ENCODE measurements at places on chromosomes 1 and 21.

- peak; percentile 23 for DNase-seq
Observed at GRCh38 chr1:209585672-209586071, 2.2 kb downstream of the CAMK1G start.

DNA sequence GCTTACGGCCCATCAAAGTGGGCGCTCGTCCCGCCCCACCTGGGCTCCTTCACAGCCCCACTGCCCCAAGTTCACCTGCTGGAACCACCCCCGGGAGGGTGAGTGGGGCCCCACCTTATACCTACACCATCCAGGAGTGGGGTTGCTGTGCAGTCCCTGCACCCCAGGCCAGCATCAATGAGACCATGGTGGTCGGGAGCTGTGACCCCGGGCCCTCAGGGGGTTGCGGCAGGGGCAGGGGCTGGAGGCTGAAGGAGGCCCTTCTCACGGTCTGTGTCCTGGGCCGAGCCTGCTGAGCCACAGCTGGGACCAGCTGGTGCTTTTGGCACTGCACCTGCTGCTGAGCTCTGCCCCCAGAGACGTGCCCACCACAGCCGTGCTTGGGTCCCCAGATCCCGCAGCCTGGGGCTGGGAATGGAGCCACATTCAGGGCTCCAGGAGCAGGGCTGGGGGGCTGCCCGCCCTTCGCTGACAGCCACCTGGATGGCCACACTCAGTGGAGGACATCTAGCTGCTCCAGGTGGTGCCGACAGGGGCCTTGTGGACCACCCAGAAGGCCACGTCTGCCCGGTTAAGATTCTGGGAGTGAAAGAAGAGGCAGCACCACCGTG is 17.4 kb downstream of the ACTRT2 start:
- DNase-seq = no peak

- DNase-seq = no peak
Observed at GRCh38 chr1:246959944-246960693, 28.4 kb upstream of the AHCTF1 start.

DNA sequence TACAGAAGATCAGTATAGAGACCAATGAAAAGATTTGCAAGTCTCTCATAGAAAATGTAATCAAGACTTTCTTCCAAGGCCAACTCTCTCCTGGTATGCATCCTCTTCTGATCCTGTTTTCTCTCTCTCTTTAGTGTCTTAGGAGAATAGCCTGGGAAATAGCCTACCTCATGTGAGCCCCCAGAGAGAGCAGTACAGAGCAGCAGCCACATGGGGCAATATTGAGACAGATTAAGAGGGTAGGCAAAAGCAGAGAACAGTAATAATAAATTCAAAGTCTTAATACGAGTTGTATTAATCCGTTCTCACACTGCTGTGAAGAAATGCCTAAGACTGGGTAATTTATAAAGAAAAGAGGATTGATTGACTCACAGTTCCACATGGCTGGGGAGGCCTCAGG is 61.4 kb downstream of the RNASEL start:
- DNase-seq = no peak

DNA sequence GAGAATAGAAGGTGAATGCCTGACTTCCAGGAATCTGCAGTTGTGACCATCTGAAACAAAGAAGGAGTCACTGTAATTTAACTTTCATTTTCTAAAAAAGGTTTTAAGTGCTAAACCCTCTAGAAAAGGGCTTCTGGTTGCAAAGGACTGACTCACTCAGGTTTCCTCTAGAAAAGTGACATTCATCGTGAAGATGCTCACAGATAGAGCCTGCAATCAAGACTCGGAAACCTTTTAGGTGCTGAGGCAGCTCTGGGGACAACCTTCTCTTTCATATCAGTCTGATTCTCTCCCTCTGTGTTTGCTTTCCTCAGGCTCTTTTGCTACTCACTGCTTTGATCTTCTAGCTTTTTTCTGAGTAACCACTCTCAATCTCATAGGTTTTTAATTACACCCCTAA is 8.2 kb downstream of the BCL9 start:
- DNase-seq = no peak

- no peak for DNase-seq
Observed at GRCh38 chr1:225977937-225978748, 21.0 kb downstream of the SDE2 start.

- no peak for DNase-seq
Observed at GRCh38 chr21:14757533-14758327, 211.6 kb upstream of the SAMSN1 start.

DNA sequence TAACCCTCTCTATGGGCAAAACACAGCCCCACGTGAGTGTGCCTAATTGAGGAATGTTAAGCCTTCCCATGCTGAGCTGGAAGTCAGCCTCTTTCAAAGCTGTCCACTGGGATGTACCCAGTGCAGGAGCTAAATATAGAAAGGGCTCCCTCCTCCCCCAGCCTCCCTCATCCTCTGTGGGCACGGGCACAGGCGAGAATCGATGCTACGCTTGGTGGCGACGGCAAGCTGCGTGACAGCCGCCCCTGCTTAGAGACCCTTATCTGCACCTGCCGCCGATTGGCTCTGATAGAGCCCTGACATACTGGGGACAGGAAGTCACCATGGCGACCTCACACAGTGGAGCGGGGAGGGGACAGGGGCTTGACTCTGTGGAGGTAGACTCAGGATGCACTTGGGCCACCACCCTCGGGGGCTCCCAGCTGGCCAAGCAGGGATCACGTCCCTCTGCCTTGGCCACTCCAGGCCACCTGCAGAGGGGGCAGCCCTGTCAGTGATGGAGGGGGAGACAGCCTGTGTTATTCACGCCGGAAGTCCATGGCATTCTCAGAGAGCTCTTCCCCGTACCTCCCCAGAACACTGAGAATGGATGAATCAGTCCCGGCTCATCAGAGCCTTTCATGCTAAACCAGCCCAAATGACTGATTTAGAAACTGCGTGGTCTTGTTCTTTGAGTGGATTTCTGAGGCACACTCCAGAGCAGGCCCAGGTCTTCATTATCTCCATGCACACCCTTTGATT is 84.8 kb downstream of the KCND3 start:
- DNase-seq = peak; percentile 7

DNA sequence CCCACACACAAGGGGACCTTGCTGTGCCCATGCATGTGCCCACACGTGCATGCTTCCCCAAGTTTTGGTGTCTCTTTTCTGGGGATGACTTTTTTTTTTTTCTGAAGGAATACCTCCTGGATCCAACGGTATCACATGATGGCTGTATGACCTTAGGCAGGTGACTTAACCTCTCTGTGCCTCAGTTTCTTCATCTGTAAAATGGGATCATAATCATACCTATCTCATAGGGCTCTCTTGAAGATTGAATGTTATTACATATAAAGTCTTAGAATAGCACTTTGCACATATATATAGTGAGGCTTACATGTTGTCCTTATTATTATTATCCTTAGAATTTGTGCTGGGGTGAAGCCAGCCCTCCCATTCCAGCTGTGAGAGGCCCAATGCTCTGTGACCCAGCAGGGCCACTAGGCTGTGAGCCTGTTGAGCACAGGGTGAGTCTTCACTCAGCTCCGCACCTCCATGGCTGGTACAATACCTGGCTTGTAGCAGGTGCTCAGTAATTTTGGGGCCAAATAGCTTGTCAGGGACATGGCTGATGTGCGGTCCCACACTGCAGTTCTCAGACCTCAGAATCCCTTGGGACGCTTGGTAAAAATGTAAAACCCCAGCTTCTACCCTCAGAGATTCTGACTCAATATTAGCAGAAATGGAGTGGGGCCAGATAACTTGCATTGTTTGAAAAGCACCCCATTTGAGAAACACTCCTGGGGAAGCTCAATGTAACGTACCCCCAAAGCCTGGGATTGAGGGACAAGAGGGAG is 20.6 kb downstream of the STUM start:
- DNase-seq = no peak

DNA sequence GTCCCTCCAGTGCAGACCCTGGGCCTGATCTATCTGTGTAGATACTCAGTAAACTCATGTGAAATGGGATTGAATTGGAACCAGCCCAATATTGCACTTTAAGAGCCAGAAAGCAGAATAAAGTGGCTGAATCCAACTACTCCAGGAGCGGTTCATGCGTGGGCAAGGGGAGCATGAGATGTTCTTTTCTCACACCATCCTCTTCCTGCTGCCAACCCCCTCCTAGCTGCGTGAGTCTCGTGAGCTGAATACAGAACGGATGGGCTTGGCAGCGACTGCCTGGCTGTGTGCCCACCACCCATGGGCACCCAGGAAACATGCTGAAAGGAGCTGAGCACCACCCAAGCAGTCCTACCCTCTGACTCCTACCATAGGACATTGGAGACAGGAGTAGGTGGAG is 128.3 kb downstream of the ELAVL4 start:
- no peak for DNase-seq

DNA sequence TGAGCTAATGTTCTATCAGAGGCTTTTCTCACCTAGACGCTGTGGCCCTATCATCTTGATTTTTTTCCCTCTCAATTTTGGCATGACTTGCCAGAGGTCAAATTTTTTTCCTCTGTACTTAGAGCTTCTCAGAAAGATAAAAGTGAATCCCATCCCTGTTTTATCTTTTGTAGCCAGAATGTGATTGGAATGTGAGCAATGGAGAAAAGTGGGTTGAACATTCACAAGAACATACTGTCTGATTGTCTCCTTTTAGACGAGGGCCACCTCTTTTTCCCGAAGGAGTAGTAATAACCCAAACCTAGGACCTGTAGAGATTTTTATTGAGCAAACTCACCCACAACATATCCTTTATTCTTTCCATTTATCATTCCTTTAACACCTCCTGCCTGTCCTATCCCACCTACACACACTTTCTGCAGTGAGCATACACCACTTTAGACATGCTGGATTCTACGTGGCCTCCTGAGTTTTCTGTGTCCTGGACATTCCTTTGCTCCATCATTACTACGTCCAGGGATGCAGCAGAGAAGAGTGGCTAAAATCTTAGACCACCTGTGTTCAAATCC is 15.9 kb downstream of the S100A10 start:
- DNase-seq = no peak
